ENCODE measurements at places on chromosomes 2 and 18.

DNA sequence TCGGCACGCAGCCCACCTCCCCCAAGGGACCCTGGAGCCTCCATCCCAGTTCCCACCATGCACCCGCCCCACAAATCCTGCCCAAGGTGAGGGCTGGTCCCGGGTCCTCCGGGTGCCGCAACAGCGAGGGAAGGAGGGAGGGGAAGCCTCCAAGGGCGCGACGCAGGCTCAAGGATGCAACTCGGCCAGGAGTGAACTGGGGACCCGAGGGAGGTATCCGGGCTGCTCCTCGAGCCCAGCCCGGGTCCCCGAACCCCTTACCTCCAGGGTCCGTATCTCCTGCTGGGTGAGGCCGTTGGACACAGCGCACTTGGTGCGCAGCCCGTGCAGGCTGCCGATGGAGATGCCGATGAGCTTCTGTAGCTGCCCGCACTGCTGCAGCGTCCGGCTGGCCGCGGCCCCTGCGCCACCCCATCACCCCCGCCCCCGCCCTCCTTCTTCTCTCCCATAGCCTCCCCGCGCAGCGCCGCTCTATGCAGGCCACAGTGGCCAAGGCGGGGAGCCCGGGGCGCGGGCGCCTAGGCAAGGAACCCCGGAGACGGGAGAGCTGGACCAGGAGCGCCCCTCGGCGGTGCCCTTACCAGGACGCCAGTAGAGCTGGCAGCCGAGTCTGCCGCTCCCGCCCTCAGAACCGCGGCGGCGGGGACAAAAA lies 124.1 kb downstream of the ANKRD30BL start:
- peak; percentile 44 for DNase-seq

DNA sequence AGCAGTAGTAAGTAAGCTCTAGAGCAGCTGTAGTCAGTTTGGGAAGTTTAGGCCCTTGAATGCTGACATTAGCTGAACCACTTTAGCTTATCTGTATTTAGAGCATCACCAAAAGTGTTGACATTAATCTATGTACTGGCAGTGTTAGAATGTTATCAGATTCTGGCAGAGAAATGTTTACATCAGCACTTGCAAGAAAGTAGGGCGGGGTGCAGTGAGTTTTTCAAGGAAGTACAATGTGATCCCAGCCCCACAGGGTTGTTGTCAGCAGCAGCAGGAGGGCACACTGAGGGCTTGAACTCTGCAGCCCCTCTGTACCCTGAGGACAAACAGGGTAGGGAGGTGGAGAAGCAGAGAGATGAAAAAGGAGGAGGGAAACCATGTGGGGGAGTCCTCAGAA lies 35.5 kb upstream of the RMP24 start:
- DNase-seq: no peak

DNA sequence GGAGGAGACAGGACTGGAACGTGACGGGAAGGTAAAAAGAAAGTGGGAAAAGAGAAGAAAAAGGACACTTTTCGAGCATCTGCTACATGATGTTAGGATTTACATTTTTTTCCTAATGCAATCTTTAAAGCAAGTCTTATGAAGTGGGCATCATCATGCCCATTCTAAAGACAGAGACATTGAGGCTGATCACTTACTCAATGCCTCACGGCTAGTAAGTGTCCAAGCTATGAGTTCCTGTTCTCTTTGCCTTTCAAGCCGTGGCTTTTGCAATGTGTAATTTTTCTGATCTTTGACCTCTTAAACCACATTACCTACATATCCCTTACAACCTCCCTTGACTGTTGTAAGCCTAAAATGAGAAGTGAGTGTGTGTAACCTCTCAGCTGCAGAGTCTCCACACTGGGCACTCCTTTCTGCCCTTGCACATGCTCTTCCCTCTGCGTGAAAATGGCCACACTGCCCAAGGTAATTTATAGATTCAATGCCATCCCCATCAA lies 649.2 kb downstream of the RNF144A start:
- no peak for DNase-seq

- DNase-seq: peak; percentile 27
These were observed 312.9 kb upstream of the CDH19 start for GRCh38 chr18:66916834-66917233.

GRCh38 chr2:38129987-38130386 lies 54.0 kb upstream of the CYP1B1 start:
- DNase-seq: no peak

- no peak for DNase-seq
These were observed 9.2 kb downstream of the CHST9 start for GRCh38 chr18:27175914-27176313.

- no peak for DNase-seq
These were observed 3.8 kb downstream of the ITGB1BP1 start for GRCh38 chr2:9419541-9419940.

DNA sequence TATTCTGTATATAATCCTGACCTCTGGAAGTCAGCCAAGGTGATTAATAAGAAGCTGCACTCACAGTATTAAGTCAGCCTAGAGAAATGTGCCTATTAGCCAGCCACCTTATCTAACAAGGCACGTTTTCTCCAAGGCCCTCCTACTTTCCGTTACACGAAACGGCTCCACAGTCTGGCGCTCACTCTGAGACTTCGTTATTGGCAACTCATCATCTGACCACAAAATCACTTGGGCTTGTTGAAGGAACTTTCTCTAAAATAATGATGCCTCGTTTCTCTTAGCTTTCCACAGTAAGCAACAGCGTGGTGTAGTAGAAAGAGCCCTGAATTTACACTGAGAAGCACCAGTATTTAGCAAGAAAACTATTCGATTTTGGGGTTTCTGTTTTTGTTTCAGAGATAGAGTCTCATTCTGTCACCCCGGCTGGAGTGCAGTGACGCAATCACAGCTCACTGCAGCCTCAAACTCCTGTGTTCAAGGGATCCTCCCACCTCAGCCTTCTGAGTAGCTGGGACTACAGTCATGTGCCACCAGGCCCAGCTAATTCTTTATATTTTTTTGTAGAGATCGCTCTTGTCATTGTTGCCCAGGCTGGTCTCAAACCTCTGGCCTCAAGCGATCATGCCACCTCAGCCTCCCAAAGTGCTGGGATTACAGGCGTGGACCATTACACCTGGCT lies 53.6 kb upstream of the SLC14A1 start:
- DNase-seq: no peak

DNA sequence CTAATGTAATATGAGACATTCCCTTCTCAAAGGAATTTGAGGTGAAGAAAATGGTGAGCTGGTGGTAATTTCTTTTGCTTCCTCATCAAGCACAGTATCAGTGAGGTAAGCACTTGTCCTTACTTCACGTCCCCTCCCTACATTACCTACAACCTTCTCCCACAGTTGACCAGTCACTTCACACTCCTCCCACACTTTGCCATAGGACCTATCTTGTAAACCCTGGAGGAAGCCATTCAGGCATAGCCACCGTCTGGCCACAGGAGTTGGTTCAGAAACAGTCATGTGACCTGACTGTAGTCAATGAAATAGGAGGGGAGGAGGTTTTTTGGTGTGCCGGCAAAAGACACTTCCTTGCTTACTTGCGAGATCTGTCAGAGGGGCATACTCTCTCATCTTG lies 12.1 kb downstream of the ACOXL start:
- DNase-seq: no peak

DNA sequence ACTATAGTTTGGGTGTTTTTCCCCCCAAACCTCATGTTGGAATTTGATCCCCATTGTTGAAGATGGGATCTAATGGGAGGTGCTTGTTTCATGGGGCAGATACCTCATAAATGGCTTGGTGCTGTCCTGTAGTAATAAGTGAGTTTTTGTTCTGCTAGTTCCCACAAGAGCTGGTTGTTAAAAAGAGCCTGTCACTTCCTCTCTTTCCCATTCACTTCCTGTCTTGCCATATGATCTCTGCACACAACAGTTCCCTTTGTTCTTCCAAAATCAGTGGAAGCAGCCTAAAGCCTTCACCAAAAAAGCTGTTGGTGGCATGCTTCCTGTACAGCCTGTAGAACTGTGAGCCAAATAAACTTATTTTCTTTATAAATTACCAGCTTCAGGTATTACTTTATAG lies 768.2 kb upstream of the VRK2 start:
- no peak for DNase-seq

DNA sequence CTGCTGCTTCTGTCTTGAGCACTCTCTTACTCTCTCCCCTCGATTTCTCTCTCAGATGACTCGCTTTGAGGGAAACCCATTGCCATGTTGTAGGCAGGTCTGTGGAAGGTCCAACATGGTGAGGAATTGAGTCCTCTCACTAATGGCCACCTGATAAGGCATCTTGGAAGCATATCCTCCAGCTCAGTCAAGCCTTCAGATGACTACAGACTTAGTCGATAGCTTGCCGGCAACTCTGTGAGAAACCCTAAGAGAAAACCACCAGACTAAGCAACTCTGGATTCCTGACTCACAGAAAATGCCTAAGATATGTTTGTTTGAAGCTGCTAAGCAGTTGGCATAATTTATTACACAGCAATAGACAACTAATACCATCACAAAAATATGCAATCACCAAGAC lies 51.2 kb downstream of the WDR75 start:
- DNase-seq: no peak

DNA sequence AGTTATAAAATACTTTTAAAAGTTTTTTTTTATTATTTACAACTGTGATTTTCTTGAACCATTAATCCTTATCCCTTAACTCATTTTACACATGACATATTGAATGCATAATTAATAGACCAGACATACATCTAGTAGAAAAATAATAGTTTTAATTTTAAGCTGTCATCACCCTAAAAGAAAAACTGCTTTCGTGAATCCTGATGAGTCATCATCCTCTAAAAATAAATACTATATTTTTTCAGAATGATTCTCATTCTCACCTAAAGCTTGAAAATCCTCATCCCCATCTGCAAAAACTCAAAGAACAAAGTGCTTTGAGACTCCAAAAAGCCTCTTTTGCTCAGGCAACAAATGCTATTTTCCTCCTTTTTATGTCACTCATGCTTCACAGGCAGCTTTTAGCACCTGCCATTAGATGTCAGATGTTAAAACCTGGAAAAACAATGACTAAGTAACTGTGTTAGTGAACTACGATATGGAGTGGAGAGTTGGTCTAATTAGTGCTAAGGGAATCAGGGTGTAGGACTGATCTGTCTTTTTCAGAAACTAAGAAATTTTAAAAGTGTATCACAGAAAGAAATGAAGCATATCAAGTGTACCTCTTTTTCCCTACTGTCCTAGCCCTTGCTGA lies 297.6 kb downstream of the TMX3 start:
- DNase-seq: no peak

- no peak for DNase-seq
These were observed 55.9 kb downstream of the E2F6 start for GRCh38 chr2:11410101-11410500.

GRCh38 chr2:2226326-2226725 lies 104.7 kb downstream of the MYT1L start:
- no peak for DNase-seq

GRCh38 chr2:217899231-217900009 lies 103.4 kb downstream of the TNS1 start:
- no peak for DNase-seq
